ENCODE measurements at places on chromosomes 1 and 21. TPM values are rescaled to one million over a fixed set of nuclear protein-coding genes. Genes with fewer than 3 reads are reported as not detected.

Gene MFSD2A
- total RNA-seq = 2.7 TPM

Gene CATSPERE
- total RNA-seq = 1.4 TPM

Gene KLHDC8A
- total RNA-seq = not detected

Gene PADI4
- 0.41 TPM for total RNA-seq

Gene HJV
- total RNA-seq = not detected

Gene GPA33
- 5.0 TPM for total RNA-seq

Gene CD1E
- total RNA-seq = not detected

Measured in CD4-positive, alpha-beta T cell (primary cell).